Stimulated activated CD8-positive, alpha-beta memory T cell treated with anti-CD3 and anti-CD28 coated beads, Interleukin-15, amount 100 ng/mL, for 4 hours (primary cell): ENCODE measurements at places on chromosomes 7 and 10.

DNA sequence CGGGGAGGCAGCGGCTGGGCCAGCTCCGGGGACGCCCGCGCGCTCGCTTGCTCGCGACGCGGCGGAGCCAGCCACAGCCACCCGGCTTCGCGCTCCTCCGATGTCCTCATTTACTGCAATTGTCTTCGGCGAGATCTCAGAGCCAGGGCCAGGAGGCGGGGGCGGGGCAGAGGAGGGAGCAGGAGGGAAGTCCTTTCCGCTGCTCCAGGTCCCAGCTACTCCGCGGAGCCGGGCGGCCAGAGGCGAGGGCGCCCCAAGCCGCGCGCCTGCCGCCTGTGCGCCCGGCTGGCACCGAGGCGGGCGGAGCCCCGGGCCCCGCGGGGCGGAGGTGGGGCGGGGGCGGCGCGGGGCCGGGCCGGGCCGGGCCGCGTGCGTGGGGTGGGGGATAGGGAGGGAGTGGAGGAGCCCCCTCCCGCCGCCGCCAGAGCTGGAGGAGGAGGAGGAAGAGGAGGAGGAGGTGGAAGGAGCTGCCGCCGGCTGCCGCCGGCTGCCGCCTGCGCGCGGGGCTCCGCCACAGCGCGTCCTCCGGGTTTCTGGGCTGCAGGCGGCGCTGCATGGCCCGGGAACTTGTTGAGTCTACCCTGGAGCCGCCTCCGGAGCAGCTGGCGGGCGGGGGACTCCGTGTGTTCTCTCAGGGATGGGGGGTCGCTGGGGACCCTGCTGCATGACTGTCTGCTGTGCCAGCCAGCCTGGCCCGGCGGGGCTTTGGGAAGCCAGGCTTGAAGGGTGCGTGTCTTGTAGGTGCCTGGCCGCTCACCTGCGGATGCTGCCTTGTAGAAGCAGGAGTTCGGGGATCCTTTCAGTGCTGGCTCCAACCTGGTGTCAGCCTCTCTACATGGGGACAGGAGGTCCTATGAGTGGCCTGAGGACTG is at the start of gene INSYN2A:
INSYN2A (minus strand) TSS at position 310 of the 872 bp plus-strand sequence. CDS start 20,196 bp downstream, outside the sequence.
- no peak for DNase-seq

DNA sequence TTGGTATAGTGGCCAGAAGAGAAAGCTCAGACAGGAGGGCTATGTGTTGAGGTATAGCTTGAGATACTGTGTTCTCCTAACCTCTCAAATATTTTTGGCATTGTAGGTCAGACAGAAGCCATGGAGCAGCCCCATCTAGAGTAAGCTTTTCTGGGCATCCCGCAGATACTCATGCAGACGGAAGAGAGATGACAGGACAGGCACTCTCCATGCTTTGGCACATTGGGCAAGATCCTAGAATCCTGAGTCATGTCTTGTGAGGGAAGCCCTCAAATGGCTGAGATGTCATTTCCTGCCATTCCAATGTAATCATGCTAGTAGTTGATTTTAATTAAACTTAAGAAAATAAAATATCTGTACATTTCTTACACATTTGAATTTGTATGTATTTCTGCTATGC is 16.8 kb upstream of the KIF20B start:
- no peak for DNase-seq

DNA sequence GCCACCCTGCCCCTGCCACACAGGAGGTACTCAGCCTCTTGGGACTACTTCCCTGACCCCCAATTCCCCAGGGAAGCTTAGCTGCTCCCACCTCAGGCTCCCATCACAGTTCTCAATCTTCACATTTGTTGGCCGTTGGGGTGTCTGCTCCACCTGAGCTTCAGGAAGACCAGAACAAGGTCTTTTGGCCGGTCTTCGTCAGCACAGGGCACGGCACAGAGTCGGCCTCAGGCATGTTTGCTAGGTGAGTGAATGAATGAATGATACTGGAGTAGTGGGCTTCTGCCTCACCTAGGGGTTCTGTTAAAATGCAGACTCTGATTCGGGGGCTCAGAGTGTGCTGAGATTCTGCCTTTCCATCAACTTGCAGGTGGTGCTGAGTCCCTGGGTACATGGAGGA is 20.3 kb downstream of the GPRIN2 start:
- no peak for DNase-seq

GRCh38 chr10:52706332-52707070 is 66.1 kb downstream of the MBL2 start:
- no peak for DNase-seq

- DNase-seq, result no peak
Measured at GRCh38 chr10:45378914-45379726, 5.1 kb downstream of the ALOX5 start.

DNA sequence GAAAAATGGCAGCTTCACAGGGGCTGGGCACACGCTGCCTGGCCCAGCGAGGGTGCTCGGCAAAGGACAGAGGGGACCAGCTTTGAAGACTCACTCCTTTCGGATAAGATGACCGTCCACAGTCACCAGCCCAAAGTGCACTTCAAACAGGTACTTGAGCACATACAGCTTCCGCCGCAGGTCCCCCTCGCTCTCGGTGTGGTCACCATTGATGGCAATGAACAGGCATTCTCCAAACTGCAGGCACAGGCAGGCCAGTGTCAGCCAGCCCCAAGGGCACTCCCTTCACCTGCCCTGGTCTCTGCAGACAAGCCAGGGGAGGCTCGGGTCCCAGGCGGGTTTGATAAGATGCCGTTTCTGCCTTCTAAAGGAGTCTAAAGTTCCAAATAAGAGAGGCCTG is 11.6 kb downstream of the HPS1 start:
- no peak for DNase-seq

- DNase-seq, result no peak
Measured at GRCh38 chr7:118325450-118325808, 100.9 kb downstream of the ANKRD7 start.

DNA sequence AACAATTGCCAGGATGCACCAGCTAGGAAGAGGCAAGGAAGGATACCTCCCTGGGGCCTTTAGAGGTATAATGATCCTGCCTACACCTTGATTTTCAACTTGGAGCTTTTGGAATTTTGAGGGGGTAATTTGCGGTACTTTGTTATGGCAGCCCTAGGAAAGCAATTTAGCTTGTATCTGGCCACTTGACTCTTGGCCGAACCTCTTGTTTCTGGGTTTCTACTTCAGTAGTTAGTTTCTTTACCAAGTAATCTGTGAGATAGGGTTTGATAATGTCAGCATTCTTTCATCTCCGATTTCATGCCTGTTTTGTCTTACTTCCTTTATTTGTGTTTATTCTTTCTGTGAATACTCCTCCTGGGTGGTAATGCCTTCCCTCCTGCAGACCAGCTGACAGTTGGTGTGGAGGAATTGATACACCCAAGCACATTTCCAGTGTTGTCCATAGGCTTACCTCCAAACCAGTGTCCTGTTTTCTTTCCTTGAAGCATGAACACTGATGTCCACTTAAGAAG is 163.7 kb downstream of the SND1 start:
- no peak for DNase-seq

DNA sequence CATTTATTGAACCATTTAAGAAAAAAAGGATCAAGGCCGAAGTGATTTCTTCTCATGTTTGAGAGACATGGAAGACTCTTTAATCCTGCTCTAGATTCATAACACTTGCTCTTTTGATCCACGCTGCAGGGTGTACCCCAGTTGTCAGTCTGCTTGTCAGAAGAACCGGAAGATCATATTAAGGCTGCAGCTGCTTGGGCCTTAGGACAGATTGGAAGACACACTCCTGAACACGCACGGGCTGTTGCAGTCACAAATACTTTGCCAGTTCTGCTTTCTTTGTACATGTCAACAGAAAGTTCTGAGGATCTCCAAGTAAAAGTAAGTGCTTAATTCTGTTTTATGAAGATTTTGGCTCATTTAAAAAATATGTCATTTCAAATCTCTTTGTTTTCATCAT is 46.3 kb downstream of the SPAG6 start:
- no peak for DNase-seq

- DNase-seq, result no peak
Measured at GRCh38 chr7:154568346-154568745, 434.6 kb downstream of the PAXIP1 start.

- DNase-seq, result no peak
Measured at GRCh38 chr10:79314761-79315601, 32.3 kb upstream of the PPIF start.

DNA sequence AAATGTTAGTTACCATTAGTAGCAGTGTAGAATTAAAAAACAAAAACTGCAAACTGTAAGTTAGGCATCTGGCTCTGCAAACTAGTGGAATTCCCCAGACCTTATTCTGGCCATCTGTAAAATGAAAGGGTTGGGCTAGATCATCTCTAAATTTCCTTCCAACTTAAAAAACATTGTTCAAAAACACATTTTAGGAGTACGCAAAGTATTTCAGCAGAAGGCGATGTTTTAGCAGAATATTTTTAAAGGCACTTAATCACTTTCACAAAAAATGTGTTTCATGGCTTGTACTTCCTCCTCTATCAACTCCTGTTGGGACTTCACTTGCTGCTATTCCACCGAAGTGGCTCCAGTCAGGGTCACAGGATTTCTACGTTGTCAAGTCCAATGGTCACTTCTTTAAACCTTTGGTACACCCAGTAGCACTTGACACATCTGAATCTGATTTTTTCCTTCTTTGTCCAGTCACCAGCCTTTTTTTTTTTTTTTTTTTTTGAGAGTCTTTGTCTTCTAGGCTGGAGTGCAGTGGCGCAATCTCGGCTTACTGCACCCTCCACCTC is 169.0 kb downstream of the AHR start:
- DNase-seq, result no peak

DNA sequence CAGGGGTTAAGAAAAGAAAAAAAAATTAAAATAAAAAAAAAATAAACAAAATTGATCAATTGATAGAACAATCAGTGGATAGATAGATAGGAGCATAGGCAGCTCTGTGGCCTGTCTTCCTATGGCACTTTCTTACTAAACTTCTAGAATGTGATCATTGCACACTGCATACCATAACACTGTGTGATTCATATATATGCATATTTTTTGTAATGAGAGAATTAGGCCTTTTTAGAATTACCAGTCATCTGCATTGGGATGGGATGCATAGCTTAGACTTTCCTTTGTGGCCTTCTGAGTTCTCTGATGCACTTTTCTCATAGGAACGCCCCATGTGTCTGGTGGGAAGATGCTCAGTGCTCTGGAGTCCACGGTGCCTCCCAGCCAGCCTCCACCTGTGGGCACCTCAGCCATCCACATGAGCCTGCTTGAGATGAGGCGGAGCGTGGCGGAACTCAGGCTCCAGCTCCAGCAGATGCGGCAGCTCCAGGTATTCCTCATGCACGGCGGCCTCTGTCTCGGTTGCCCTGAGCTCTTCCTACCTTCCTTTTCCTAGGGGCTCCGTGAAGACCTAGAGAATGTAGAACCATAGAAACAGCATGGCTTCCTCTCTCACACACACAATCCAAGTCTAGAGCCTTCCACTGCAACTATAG is 222.5 kb downstream of the ARHGAP21 start:
- DNase-seq, result no peak

- DNase-seq, result no peak
Measured at GRCh38 chr10:99521765-99522469, 10.8 kb upstream of the NKX2-3 start.

- no peak for DNase-seq
Measured at GRCh38 chr7:27607210-27607606, 55.5 kb downstream of the HIBADH start.

DNA sequence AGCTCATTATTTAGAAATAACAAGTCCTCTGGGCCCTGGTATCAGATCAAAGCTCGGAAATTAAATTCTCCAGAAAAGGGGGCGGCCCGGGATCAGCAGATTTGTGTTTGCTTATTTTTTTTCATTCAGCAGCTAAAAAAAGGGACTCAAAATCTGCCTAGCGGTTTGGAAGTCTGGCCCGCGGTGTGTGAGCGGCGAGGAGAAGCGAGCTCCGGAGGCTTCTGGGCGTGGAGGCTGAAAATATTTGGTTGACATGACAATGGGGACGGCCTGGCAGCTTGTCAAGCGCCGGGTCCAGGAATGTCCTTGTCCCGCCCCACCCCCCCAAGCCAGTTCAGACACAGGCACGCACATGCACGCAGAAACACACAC is 43.4 kb downstream of the FOXL3 start:
- no peak for DNase-seq

- no peak for DNase-seq
Measured at GRCh38 chr7:81298951-81299666, 380.3 kb upstream of the SEMA3C start.

DNA sequence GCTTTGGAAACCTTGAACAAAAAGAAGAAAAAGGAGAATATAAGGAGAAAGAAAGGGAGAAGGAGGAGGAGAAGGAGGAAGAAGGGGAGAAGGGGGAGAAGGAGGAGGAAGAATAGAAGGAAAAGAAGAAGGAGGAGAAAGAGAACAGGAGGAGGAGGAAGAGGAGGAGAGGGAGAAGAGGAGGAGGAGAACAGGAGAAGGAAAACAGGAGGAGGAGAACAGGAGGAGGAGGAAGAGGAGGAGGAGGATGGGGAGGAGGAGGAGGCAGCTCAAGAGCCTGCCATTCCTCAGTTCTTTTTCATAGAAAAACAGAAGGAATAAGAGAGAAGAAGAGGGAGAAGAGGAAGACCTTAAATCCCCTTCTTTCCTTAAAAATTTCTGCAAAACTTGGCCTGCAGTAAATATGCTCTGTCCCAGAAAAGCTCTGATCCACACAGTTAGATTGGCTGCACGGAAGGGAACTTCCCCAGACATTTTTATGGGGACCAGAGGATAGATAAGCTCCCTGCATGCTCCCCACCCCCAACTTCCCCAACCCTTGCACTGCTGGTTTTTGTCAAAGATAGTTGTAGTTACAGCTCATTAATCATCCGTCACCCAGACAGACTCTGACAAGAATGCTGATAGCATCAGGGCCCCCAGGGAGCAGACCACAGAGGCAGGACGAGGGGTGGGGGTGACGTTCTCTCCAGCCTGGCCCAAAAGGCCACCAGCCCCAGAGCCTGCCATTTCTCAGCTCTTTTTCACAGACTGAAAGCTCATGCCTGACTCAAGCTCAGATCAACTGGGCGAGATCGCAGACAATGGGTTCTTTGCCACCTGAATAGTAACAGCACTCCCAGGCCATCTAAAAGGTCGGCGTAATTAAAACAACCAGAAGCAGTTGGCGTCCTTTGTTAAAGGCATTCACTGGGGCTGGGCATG is 34.5 kb upstream of the LYZL1 start:
- DNase-seq, result no peak

DNA sequence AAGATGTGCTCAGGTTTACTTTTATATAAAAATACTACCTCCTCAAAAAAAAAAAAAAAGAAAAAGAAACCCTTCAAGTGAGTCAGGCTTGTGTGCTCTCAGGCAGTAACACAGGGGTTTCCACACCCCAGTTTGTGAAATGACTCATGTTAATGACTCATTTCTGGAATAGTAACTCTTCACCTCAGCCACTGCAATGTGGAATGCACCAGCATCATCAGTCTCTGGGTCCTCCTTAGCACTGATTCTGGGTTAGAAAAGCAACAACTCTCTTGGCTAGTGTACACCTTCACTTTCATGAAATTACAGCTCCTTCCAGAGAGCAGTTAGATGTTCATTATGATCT is 110.6 kb downstream of the EMX2 start:
- no peak for DNase-seq
